ENCODE measurements at places on chromosomes 2 and 18.

GRCh38 chr2:46887028-46887885, 28.3 kb downstream of the MCFD2 start:
- no peak for DNase-seq

GRCh38 chr2:236867441-236868260, 218.0 kb upstream of the COPS8 start:
- DNase-seq = no peak

DNA sequence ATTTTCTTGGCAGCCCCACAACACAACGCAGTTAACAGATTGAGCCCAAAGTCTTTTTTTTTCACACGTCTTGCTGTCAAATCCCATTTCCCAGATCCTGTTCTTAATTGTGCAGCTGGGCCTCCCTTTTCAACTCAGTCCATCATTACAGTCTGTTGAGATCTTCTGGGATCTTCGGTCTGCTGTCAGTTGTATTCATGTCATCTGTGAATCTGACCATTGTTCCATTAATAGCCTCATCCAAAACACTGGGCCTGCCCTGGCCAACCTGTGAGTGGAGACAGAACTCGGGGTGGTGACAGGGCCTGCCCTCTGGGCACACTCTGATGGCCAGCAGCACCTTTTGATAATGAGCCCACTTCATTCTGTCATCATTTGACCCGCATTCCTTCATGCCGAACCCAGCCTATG, 39.7 kb upstream of the SEMA4C start:
- DNase-seq = no peak

GRCh38 chr2:202429164-202429980, 53.2 kb downstream of the BMPR2 start:
- no peak for DNase-seq

- DNase-seq = no peak
Measured at GRCh38 chr2:164706522-164706921, 85.2 kb upstream of the GRB14 start.

GRCh38 chr2:20513946-20514345, 67.1 kb downstream of the RHOB start:
- DNase-seq = no peak

DNA sequence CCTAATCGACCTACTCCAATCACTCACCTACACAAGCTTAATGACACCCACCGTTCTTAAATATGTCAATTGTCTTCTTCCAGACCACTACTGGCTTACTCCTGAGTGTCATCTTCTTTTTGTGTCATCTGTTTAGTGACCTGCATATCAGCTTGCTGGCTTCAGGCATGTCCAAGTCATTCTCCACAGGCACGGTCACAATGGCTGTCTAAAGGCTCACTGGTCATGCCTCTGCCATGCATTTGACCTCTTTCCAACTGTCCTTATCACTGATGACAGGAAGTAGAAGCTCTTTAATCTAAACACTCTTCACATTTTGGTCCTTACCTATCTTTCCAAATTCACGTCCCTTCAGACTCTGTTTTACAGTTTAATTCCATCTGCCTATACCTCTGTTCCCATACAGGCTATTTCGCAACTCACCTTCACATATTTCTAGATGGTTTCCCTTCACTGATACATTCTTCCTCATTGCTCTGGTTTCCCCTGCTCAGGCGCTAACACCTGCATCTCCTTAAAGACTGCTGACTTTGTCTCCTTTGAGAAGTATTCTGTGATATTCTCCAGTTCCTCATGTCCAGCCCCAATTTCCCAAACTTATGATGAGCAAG, 217.5 kb downstream of the TRIB2 start:
- no peak for DNase-seq

- peak; percentile 42 for DNase-seq
Measured at GRCh38 chr2:219220652-219221402, 2.1 kb upstream of the ABCB6 start.

- DNase-seq = no peak
Measured at GRCh38 chr18:49738721-49739120, 74.6 kb downstream of the ACAA2 start.

DNA sequence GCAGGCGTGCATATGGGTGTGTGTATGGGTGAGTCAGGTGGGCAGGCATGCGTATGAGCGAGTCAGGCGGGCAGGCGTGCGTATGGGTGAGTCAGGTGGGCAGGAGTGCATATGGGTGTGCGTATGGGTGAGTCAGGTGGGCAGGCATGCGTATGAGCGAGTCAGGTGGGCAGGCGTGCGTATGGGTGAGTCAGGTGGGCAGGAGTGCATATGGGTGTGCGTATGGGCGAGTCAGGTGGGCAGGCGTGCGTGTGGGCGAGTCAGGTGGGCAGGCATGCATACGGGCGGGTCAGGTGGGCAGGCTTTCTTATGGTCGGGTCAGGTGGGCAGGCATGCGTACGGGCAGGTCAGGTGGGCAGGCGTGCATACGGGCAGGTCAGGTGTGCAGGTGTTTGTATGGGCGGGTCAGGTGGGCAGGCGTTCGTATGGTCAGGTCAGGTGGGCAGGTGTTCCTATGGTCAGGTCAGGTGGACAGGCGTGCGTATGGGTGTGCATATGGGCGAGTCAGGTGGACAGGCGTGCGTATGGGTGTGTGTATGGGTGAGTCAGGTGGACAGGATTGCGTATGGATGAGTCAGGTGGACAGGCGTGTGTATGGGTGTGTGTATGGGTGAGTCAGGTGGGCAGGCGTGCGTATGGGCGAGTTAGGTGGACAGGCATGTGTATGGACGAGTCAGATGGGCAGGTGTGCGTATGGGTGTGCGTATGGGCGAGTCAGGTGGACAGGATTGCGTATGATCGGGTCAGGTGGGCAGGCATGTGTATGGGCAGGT, 28.7 kb upstream of the KLF11 start:
- DNase-seq = no peak

DNA sequence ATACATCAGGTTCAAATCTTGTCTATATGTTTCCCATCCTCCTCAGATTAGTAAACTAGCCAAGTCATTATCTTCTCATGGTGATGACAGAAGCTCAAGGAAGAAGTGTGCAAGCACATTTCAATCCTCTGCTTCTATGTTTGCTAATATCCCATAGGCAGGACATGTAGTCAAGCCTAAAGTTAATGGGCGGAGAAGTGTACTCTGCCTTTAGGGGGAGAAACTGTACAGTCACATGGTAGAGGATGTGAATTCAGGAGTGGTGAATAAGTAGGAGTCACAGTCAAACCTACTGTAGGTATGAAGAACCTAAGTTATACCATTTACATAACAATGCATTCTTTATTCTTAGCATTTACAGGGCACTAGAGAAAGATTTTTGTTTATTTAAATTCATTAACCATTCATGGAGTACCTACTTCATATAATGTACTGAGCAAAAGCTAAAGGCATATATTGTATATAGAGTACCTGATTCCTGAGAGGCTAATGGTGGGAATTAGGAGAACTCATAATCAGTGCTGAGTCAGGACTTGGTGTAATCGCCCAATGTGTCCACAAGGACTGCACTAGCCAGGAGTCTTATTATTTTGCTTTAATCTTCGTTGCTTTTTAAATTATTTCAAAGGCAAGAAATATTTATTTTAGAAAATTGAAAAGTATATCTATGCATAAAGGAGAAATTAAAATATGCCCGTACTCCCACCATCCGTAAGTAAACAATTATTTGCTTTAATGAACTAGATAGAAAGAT, 394.3 kb upstream of the ETAA1 start:
- DNase-seq = no peak

DNA sequence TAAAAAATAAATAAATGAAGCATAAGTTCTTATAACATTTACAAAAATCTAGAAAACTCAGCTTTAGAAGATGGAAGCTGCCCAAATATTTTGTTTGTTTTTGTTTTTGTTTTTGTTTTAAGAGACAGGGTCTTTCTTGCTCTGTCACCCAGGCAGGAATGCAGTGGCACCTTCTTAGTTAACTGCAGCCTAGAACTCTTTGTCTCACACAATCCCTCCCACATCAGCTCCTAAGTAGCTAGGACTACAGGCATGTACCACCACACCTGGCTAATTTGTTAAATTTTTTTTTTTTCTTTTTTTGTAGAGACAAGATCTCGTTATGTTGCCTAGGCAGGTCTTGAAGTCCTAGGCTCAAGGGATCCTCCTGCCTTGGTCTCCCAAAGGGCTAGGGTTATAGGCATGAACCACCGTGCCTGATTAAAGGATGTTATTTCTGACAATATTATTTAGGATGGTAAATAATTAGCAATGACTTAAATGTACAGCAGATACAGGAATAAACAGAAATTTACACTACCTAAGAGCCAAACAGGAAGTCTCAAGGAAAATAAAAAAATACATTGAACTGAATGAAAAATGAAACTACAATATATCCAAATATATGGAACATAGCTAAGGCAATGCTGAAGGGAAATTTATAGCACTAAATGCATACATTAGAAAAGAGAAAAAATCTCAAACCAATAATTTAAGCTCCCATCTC, 17.2 kb downstream of the SESTD1 start:
- DNase-seq = no peak

- DNase-seq = no peak
Measured at GRCh38 chr18:57640236-57640635, 18.6 kb upstream of the NARS1 start.

DNA sequence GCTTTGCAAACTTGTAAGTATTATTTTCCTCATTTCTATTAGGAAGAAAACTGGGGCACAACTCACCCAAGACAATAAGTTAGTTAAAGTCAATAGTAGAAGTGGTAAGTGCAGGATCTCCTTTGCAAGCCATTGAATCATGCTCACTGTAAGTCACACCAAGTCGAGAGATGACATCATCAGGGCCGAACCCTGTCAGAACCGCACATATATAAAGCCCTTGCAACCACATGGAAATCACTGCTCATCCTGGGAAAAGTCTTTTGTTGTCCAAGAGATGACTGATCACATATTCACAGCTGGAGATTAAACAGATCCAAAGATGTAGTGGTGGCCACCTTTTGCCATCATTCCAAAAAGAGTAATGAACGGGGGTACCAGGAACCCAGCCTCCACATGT, 484.8 kb upstream of the ID2 start:
- DNase-seq = no peak

- no peak for DNase-seq
Measured at GRCh38 chr18:63025251-63026090, 294.1 kb downstream of the BCL2 start.

DNA sequence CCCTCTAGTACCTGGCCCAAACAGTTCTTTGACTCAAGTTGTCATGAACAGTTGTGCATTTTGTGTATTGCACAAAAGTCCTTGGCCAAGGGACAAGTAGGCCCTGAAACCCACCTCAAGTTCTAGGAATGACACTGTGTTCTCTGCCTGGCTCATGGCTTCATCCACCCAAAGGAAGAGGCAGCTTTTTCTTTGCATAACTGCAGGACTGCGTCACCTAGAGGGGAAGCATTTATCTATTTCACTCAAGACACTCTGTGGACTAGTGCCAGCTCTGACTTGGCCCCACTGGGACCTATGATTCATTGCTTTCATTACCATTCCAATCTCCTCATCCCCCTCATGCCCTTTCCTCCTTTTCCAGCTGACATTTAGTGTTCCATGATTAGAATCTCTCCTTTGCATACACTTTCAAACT, 119.3 kb upstream of the SIX2 start:
- no peak for DNase-seq

- no peak for DNase-seq
Measured at GRCh38 chr2:15177103-15177502, 384.0 kb downstream of the NBAS start.

- no peak for DNase-seq
Measured at GRCh38 chr2:98012561-98012991, 16.8 kb upstream of the TMEM131 start.

DNA sequence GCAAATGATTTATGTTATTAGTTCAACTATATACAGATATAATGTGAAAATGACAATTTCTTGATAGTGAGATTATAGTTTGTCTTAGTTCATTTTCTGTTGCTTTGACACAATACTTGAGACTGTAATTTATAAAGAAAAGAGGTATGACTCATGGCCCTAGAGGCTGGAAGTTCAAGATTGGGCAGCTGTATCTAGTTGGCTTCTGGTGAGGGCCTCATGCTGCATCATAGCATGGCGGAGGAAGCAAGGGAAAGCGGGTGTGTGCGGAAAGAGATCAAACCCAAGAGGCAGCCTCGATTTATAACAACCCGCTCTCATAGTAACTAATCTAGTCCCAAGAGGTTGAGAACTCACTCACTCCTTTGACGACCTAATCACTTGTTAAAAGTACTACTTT, 11.4 kb downstream of the PLEKHA3 start:
- DNase-seq = no peak

- peak; percentile 44 for DNase-seq
Measured at GRCh38 chr2:75560768-75561565, at the start of gene EVA1A. EVA1A (minus strand) TSS chr2:75560939; CDS start chr2:75518140, 42,799 bp downstream.

DNA sequence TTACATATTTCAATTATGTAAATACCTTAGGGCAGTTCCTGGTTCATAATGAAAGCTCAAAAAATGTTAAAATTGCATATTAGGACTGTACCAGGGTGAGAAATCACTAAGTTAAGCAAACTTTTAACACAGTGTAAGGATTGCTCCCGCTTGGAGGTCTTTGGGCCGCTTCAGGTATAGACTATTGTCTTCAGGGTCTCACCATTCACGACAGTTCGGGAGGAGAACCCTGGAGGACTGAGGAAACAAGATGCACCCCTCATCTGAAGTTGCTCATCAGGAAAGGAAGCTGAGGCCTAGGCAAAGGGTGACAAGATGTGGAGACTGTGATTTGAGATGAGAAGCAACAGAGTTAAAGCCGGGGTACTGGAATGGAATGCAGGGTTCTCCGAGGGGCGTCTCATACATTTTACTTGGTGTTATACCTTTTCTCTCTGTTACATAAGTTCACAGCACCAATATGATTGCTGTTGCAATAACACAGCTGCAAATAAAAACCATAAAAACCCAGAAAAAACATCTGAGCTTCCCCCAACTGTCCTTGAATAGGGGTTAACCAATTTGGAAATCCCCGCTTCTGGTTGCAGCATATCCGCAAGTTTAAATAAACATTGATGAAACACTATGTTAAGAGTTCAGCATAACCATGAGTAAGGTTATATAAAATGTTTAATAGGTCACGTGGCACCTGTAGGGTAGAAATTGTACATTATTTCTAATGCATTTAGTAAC, 40.1 kb downstream of the FBXO48 start:
- no peak for DNase-seq

GRCh38 chr18:7116001-7116730, 1.4 kb downstream of the LAMA1 start:
- DNase-seq = peak; percentile 11

DNA sequence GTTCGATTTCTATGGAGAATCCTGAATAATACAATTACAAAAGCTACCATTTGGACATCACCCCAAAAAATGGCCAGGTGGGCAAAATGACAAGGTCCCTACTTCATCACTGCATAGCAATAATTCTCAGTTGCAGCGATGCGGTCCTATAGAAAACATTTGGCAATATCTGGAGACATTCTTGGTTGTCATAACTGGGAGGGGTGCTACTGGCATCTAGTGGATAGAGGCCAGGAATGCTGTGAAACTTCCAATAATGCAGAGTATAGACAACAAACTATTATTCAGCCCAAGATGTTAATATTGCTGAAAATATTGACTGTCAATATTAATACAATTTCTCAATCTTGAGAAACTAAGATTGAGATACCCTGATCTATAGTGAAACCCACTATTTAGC, 637.8 kb upstream of the PKDCC start:
- DNase-seq = no peak

Measured in ovary (tissue), 10 donors.